ENCODE measurements at places on chromosomes 7 and 10.

DNA sequence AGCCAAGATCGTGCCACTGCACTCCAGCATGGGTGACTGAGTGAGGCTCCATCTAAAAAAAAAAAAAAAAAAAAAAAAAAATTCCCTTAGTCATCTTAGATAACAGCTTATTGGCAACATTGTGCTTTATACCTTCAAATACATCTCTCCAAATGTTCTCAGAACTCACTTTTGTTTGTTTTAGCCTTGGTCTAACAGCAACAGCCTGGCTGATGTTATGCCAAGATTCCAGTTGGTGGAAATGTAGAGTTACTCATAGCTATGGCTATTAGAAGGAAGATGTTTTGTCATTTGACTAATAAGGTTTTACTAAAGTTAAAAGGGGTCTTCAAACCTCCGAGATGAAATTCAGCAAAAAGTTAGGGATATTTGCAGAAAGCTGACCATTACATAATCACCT lies 481.4 kb downstream of the NEBL start:
- DNase-seq = no peak

DNA sequence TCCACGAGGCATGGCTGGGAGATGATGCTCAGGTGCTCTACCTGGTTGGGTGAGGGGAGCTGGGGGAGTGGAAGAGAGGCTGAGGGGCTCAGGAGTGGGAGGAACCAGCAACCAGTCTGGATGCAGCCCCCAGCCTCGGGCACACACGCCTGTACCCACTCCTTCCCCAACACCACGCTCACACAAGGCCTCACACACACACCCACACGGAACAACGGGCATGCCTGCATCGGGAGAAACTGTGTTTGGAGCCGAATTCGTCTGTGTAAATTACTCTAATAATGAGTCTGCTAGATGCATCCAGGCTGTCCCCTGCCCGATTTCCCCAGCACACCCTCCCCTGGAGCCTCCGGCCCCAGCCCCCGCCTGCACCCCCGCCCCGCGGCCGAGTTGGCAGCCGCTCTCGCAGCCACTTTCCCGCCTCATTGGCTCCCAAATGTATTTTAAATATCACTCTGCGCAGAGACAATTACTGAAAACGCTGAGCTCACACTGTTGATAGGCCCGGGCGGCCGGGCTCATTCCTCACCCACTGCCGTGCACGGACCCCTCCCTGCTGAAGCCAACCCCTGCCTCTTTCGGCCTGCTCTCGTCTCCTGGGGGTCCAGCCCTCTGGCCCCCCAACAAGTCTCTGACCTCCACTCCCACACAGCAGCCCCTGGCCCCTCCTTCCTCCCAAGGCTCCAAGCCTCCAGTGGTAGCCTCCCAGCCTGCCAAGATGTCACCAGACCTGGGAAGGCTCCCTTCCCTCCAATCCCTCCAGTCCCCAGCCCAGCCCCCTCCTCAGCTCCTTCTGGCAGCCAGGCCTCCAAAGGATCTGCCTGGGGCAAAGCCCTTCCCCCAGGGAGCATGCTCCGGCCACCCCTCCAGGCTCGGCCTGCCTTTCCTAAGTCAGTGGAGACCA lies 11.1 kb downstream of the H2BK1 start:
- DNase-seq = no peak

DNA sequence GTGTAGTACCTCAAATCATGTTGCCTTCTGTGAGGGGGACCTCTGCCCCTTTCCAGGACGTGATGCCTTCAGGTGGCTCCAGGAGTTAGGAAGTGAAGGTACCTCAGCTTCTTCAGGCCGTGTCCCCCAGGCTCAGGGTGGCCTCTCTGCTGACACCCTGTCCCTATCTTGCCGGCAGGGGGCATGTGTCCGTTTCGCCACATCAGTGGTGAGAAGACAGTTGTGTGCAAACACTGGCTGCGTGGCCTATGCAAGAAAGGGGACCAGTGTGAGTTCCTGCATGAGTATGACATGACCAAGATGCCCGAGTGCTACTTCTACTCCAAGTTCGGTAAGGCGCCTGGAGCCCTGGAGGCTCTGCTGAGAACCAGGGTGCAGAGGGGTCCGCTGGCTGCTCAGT lies 9.2 kb downstream of the CPSF4 start:
- DNase-seq = no peak

- no peak for DNase-seq
Observed at GRCh38 chr10:79393924-79394610, 46.8 kb downstream of the PPIF start.

DNA sequence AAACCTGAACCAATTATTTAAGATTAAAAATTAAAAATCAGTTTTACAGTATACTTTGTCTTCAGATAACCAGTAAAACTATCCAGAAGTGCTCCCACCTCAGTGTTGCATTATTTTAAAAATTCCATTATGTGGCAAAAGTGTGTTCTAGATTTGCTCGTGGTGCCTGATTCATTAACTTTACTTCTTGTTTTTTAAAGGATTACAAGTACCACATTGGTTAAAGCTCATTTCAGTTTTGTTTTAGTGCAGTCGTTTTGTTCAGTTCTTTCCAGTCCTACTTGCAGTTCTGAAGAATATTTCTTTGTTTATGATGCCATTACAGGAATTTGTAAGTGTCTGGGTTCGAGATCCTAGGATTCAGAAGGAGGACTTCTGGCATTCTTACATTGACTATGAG lies 69.0 kb downstream of the SNX10 start:
- no peak for DNase-seq

DNA sequence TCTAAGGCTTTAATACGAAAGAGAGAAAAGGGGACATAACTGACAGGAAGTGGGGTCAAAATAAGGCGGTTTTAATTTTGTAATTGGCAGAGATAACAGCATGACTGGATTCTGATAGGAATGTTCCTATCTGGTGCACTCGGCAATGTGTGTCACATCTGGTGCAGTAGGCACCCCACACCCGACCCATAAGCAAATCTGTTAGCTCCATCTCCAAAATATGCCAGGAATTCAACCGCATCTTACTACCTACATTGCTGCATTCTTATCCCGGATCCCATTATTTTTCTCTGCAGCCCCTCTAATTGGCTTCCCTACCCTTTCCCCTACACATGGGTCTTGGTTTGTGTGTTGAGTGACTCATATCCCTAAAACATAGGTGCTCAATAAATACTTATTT lies 19.1 kb upstream of the GALNT11 start:
- DNase-seq = no peak

Data from stimulated activated naive CD4-positive, alpha-beta T cell treated with Interleukin-2 at 50 U/mL for 16 hours (primary cell).